ENCODE measurements at places on chromosomes 11 and 22.

DNA sequence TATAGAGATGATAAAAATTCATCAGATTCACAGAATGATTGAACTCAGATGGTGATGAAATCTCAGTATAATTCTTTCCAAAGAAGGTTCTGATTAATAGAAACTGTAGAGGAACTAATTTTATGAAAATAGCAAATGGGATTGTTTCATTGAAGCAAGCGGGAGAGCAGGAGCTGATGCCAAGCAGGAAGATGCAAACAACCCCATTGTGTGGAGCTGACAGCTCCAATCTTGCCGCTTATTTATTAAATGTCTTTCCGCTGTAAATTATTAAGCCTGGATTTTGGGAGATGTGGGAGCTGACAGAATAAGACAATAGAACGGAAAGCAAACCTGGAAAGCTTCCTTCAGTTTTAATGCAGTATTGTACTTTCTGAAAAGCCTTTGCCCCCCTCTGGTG, 6.0 kb upstream of the TMEM218 start:
- no peak for DNase-seq

GRCh38 chr11:776561-777287, 563 bp downstream of the GATD1 start:
- no peak for DNase-seq

- DNase-seq, result no peak
These were observed 1.8 kb upstream of the DUSP8 start for GRCh38 chr11:1573903-1574237.

GRCh38 chr11:13963169-13963948, 836 bp downstream of the SPON1 start:
- peak; percentile 17 for DNase-seq

- no peak for DNase-seq
These were observed 15.6 kb downstream of the LIF start for GRCh38 chr22:30230787-30231461.

- DNase-seq, result peak; percentile 12
These were observed 31.0 kb upstream of the ACCSL start for GRCh38 chr11:44016546-44017442.

- peak; percentile 29 for DNase-seq
These were observed 75.1 kb downstream of the INSC start for GRCh38 chr11:15189641-15190365.

DNA sequence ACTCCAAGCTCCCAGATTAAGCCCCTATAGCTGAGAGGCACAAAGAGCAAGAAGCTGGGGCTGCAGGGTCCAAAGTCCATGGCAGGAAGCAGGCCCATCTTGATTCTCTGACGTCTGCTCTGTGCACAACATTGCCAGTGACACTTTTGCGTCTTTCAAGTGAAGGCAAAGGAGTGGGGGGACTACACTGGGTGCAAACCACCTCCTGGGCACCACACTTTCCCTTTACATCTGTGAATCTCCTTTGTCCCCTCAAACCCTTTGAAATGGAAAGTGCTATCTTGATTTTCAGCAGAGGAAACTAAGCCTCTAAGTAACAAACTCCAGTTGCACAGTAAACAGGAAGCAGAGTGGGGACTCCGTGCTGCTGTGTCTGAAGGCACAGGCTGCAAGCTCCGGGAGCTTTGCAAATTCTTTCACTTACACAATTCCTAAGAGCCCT, 428.0 kb downstream of the LARGE1 start:
- DNase-seq, result no peak

GRCh38 chr11:63670096-63670432, 1.1 kb downstream of the ATL3 start:
- no peak for DNase-seq

DNA sequence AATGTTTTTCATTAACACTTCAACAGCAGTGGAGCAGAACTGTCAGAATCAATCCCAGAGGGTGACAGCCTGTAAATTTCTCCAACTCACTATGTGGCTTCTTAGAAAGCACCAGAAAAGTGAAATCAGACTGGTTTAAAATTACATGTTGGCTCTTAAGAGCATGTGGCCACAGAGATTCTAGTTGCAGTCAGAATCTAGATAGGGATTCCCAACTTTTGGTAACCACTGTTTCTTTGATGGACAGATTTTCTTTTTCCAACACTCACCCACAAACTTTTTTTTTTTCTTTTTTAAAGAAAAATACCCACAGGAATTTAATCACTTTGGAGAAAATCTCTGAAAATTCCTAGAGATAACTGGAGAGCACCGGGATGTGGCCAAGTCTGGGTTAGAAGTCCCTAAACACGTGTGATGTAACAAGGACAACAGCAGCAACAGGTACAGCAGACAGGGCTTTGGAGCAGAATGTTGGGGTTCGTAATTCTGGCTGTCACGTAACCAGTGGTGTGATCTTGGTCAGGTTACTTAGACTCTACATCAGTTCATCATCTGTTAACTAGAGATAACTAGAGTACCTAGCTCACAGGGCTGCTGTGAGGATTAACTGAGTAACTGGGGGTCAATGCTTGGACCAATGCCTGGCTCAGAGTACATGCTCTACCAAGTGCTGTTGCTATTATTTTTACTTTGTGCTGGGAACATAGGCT, 100.1 kb downstream of the NAT10 start:
- peak; percentile 39 for DNase-seq

GRCh38 chr22:32309585-32310251, 47.9 kb upstream of the RFPL3 start:
- no peak for DNase-seq
